Effector memory CD8-positive, alpha-beta T cell (primary cell): ENCODE measurements at places on chromosomes 7 and 10.

- H3K4me1 ChIP-seq = peaks cover 9% of the 10 kb centered on the region
- H3K4me3 ChIP-seq = peak within 1 kb of the TSS; percentile 80
- no peaks in the 10 kb centered on the region for H3K36me3 ChIP-seq
- peaks cover 28% of the 10 kb centered on the region for H3K27me3 ChIP-seq
These were observed at the start of gene CAV2 for GRCh38 chr7:116499168-116500077. CAV2 (plus strand) TSS chr7:116499738; CDS start chr7:116499782, 44 bp downstream.

- H3K27me3 ChIP-seq = no peaks in the 10 kb centered on the region
- H3K4me1 ChIP-seq = peaks cover 3% of the 10 kb centered on the region
- H3K36me3 ChIP-seq = no peaks in the 10 kb centered on the region
- no peak overlapping the region for H3K4me3 ChIP-seq
These were observed 6.8 kb upstream of the SNX8 start for GRCh38 chr7:2321020-2321419.

GRCh38 chr7:78716876-78717275 lies 736.6 kb downstream of the MAGI2 start:
- no peaks in the 10 kb centered on the region for H3K27me3 ChIP-seq
- no peaks in the 10 kb centered on the region for H3K4me1 ChIP-seq
- H3K36me3 ChIP-seq = peaks cover 2% of the 10 kb centered on the region
- no peak overlapping the region for H3K4me3 ChIP-seq
- no peak overlapping the region for H3K27ac ChIP-seq
- no peak for DNase-seq

DNA sequence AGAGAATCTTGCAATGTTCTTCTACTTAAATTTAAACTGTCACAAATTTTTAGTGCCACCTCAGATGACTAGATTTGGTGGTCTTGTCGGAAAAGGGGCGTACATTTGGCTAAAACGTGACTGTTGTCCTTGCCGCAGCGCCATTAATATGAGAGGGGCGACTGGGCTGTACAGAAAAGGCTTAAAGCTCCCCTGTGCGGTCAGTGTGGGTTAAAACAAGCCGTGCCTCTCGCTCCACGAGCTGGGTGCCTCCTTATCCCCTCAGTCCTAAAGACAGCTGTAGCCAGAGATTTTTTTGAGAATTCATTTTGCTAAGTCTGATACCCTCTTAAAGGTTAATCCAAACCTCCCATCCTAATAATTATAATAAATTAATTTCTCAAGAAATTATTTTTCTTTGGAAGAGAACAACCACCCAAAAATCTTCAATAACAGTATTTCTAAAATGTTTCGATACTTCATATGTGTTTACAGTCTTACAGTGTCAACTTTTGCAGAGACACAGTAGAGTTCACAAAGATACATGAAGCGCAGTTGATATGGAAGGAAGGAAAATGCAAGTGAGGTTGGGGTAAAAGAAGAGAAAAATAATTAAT lies 68.6 kb downstream of the C7orf25 start:
- no peak overlapping the region for H3K27ac ChIP-seq
- H3K4me1 ChIP-seq = no peaks in the 10 kb centered on the region
- H3K4me3 ChIP-seq = no peak overlapping the region

DNA sequence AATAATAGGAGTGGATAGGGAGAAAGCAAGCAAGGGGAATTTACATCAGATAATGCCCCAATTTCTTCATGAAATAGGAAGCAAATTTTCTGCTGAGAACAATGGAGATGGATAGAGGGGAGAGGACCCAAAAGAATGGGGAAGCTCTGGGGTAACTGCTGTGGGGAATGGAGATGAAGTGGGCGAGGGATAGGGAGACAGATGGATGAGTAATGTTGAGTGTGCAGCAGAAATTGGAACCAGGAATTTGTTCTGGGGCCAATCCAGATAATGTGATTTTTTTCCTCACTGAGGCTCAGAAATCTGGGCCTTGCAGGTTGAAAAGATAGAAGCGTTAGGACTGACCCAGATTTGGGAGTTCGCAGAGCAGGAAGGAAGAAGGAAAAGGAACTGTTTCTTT lies 24.5 kb upstream of the MRC1 start:
- H3K4me3 ChIP-seq = no peak overlapping the region
- H3K36me3 ChIP-seq = no peaks in the 10 kb centered on the region
- DNase-seq = no peak

GRCh38 chr7:44276571-44277221 lies 48.7 kb downstream of the CAMK2B start:
- no peak overlapping the region for H3K27ac ChIP-seq
- no peaks in the 10 kb centered on the region for H3K36me3 ChIP-seq
- no peaks in the 10 kb centered on the region for H3K4me1 ChIP-seq
- H3K27me3 ChIP-seq = peaks cover 28% of the 10 kb centered on the region
- H3K4me3 ChIP-seq = no peak overlapping the region
- no peak for DNase-seq

DNA sequence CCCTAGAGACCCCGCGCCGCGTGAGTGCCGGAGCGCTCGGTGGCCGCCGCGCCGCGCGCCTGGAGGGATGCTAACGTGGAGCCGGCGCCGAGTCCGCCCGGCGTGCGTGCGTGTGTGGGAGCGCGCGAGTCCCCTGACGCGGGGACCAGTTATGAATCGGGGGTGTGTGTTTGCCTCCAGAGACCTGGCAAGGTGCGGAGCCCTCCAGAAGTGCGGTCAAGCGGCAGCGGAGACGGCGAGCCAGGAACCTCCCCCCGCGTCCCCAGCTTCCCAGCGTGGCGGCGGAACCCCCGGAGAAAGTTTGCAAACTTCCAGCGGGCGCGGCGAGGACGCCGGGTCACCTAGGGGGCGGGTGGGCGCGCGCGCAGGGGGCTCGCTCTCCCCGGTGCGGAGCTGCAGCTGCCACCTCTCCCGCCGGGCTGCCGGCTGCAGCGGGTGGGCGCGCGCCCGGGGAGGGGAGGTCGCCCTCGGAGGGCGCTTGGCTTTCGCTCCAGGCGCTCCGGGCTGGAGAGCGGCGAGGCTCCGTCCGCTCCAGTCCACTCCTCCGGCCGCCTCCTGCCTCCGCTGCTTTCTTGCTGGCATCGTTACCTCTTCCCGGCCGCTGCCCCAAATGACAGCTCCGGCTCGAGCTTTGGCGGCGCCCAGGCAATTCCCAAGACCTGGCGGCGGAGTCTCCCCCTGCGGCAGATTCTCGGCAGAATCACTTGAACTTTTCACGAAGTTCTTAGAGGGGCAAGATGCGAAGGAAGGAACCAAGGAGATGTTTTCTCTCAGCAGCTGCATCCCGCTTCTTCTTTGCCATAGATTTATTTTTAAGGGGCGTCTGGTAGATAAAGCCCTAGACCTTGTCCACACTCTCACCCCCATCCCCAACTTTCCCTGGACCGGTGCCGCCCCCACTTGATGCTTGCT lies 2.3 kb upstream of the CREB5 start:
- H3K27ac ChIP-seq = no peak overlapping the region
- peaks cover 3% of the 10 kb centered on the region for H3K36me3 ChIP-seq
- H3K4me3 ChIP-seq = peak overlapping the region; percentile 84
- H3K4me1 ChIP-seq = peaks cover 25% of the 10 kb centered on the region
- H3K27me3 ChIP-seq = peaks cover 83% of the 10 kb centered on the region
- DNase-seq = no peak

GRCh38 chr10:66927251-66927935 lies 1.6 kb downstream of the LRRTM3 start:
- no peak overlapping the region for H3K27ac ChIP-seq
- no peak overlapping the region for H3K4me3 ChIP-seq
- no peaks in the 10 kb centered on the region for H3K4me1 ChIP-seq
- H3K36me3 ChIP-seq = no peaks in the 10 kb centered on the region
- DNase-seq = no peak

GRCh38 chr7:75981453-75982305 lies 12.7 kb downstream of the TMEM120A start:
- H3K36me3 ChIP-seq = no peaks in the 10 kb centered on the region
- no peaks in the 10 kb centered on the region for H3K4me1 ChIP-seq
- H3K27me3 ChIP-seq = no peaks in the 10 kb centered on the region
- peak overlapping the region; percentile 84 for H3K27ac ChIP-seq

DNA sequence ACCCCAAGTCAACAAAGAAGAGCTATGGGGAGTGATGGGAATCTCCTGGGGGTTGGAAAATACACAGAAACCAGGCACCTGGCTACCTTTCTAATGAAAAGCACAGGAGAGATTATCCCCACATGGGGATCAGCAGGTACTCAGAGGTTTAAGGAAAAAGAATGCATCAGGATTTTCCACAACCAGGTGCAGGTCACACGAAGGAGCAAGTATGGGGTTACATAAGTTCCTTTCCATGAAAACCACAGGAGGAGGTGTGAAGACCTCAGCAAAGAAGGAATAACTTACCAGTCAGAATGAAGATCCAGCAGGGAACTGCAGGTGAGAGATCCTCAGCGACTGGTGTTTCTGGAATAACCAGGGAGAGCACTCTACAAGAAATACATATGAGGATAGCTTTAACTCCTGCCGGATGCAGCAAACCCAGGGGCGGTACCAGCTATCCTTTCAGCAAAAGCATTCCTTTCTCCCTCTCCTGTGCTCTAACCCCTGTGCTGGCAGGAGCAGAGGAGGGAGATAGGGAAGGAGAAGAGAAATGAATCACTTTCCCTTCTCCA lies 116.7 kb upstream of the TMEM106B start:
- H3K27me3 ChIP-seq = peaks cover 20% of the 10 kb centered on the region
- H3K27ac ChIP-seq = no peak overlapping the region
- H3K4me3 ChIP-seq = no peak overlapping the region
- H3K4me1 ChIP-seq = no peaks in the 10 kb centered on the region
- H3K36me3 ChIP-seq = no peaks in the 10 kb centered on the region
- no peak for DNase-seq

DNA sequence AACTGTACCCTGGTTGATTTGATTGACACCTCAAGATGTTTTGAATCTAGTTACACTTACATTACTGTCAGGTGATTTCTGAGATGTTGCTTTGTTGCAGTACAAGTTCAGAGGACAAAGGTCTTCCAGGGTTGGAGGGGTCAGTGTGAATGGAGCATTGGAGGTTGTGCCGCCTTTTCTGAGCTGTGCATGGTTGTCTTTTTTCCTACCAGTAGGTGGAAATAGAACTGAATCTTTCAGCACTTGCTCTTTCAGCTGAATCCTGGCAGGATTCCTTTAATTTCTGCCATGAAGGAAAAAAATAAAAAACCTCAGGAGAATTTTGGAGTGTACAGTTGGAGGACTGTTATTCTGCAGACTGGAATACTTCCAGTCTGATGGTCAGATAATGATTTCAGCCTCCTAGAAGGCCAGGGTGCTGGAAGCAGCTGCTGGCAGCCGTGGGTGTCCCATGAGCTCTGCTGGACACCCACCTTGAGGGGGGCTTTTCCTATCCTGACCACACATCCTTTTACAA lies 82.7 kb downstream of the PLCE1 start:
- H3K27ac ChIP-seq = no peak overlapping the region
- no peaks in the 10 kb centered on the region for H3K4me1 ChIP-seq
- H3K27me3 ChIP-seq = peaks cover 15% of the 10 kb centered on the region
- no peak overlapping the region for H3K4me3 ChIP-seq

GRCh38 chr10:111956841-111957240 lies 226.7 kb downstream of the GPAM start:
- H3K27me3 ChIP-seq = no peaks in the 10 kb centered on the region
- no peaks in the 10 kb centered on the region for H3K4me1 ChIP-seq
- H3K36me3 ChIP-seq = peaks cover 2% of the 10 kb centered on the region
- DNase-seq = no peak
- H3K27ac ChIP-seq = no peak overlapping the region

GRCh38 chr10:59993931-59994330 lies 87.6 kb upstream of the CCDC6 start:
- no peaks in the 10 kb centered on the region for H3K36me3 ChIP-seq
- peaks cover 6% of the 10 kb centered on the region for H3K4me1 ChIP-seq
- DNase-seq = no peak
- H3K4me3 ChIP-seq = no peak overlapping the region
- H3K27ac ChIP-seq = no peak overlapping the region
- peaks cover 48% of the 10 kb centered on the region for H3K27me3 ChIP-seq

DNA sequence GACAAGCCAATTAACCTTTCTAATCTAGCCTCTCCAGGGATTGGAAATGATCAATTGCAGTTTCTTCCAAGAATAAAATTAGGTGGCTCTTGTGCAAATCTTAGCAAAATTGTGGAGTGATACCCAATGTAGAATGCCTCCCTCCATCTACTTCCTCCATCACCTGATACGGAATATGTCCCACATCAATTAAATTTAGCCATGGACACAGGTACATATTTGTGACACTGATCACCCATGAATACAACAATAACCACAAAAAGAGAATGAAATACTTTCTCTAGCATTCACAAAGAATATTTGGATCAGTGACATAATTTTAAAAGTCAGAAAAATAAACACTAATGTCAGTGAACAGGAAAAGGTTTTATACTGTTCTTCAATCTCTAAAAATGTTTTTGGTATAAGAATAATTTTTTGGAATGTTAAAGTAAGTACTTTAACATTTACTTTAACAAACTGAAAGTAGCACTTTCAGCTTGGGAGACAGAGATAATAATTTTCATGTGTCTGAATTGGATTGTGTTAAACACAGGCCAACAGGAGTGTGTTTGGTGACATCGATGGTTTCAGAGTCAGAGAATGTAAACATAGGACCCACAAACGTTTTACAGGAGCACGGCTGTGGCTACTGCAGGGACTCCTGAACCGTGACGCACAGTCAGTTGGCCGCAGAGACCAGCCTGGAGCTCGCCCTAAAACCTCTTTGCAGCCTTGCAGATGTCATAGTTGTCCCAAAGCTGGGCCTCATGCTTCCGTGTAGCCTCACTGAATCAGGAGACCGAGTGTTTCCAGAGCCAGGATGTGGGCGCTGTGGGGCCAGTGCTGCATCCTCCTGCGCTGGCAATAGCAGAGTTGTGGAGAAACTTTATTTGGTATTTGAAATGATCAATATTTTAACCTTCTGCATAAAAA lies 7.2 kb downstream of the RBM20 start:
- H3K36me3 ChIP-seq = no peaks in the 10 kb centered on the region
- H3K4me1 ChIP-seq = no peaks in the 10 kb centered on the region
- no peak overlapping the region for H3K27ac ChIP-seq
- H3K27me3 ChIP-seq = peaks cover 51% of the 10 kb centered on the region
- no peak overlapping the region for H3K4me3 ChIP-seq

DNA sequence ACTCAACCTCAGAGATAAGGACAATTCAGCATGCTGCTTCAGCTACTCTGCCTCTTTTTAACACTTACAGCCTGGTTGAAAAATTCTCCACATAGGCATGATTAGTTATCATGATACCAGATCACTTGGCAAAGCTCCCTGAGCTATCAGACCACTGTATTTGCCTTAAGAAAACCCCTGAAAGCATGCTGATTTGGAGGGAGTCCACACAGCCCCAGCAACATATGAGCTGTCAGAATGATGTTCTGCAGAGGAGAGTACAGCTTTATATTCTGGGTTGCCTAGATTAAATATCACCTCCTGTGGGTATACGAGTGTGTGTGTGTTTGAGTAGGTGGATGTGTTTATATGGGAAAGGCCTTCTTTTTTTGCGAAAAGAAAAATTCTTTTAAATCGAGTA lies 170.2 kb upstream of the CHRM2 start:
- no peaks in the 10 kb centered on the region for H3K36me3 ChIP-seq
- no peaks in the 10 kb centered on the region for H3K4me1 ChIP-seq
- no peak overlapping the region for H3K4me3 ChIP-seq
- no peaks in the 10 kb centered on the region for H3K27me3 ChIP-seq

DNA sequence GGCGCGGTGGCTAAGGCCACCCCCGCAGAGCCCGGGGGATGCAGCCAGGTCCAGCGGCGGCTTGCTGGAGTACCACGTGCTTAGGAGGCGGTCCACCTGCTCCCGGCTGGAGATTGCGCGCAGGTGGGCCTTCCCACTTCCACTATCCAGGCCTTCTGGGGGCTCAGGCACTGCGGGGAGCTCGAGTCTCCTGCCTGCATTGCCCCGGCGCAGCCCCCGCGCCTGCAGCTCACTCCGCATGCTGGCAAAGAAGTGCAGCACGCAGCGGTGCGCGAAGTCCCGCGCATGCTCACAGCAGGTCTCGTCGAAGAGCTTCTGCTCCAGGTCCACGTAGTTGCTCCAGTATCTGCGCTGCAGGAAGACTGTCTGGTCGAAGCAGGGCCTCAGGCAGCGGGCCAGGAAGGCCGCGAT lies 5.8 kb downstream of the CALHM3 start:
- peaks cover 42% of the 10 kb centered on the region for H3K4me1 ChIP-seq
- no peak for DNase-seq
- peaks cover 5% of the 10 kb centered on the region for H3K36me3 ChIP-seq
- H3K27ac ChIP-seq = no peak overlapping the region
- no peak overlapping the region for H3K4me3 ChIP-seq
- H3K27me3 ChIP-seq = no peaks in the 10 kb centered on the region
